Stimulated activated effector memory CD8-positive, alpha-beta T cell treated with anti-CD3 and anti-CD28 coated beads, Interleukin-12 subunit alpha, Interleukin-12 subunit beta, amount 100 ng/mL, for 72 hours (primary cell): ENCODE measurements at places on chromosomes 1 and 21.
A peak's percentile ranks its signal among the peaks of the same experiment; 100 is the strongest.

- DNase-seq = no peak
Measured at GRCh38 chr1:14742181-14742980, 143.9 kb downstream of the KAZN start.

DNA sequence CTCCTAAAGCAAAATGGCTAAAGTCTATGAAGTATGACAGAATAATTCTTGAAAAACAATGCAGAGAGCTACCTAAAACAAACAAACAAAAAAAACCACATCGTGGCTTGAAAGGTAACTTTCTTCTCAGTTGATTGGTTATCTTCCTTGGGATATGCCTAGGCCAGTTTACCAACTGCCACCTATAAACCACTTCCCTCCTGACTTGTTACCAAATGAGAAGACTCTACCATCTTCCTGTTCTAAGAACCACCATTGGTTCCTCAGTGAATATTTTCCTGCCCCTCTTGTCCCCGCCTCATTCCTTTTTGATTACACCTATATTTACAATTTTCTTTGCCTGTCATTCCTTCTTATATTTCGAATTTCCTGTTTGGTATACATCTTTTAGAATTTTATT, 336.6 kb downstream of the SIPA1L2 start:
- no peak for DNase-seq

GRCh38 chr1:17587693-17588047, 48.2 kb downstream of the ARHGEF10L start:
- DNase-seq = no peak

GRCh38 chr1:71657891-71658679, 577.2 kb upstream of the ZRANB2 start:
- DNase-seq = no peak

DNA sequence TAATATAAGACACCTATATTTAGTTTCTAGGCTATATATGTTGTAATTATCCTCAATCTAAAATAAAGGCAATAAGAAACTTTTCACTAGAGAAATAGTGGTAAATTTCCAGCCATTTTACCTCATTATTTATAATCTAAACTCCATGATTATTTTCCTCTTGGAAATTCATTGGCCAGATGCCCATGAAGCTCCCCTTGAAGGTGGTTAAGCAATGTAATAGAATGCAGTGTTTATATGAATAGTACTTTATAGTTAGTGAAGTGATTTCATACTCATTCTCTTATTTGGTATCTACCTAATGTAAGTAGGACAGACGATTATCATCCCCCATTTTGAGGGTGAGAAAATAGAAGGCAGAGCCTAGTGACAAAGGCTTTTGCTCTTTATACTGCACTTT, 26.5 kb downstream of the NFYC start:
- no peak for DNase-seq

DNA sequence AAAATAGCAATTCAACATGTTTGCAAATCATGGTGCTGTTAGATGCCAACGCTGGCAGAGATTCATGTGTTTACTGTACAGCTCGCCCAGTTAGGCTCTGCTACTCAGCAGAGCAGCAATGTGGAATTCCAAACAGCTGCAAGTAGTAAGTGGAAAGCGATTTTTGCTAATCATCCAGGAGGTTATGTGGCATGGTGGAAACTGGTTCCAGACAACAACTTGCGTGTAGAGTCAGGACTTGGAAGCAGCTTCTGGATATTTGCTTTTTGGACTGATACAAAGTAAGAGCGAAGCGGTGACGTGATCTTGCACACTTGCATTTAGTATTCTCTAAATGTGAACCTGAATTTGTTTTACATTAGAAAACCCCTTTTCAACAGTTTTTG, 27.1 kb upstream of the HHAT start:
- no peak for DNase-seq

- no peak for DNase-seq
Measured at GRCh38 chr1:59592924-59593323, 221.8 kb upstream of the HOOK1 start.

- DNase-seq = no peak
Measured at GRCh38 chr1:117058810-117059209, 1.3 kb upstream of the TTF2 start.

GRCh38 chr1:93344886-93345632, 648 bp upstream of the DR1 start:
- no peak for DNase-seq

GRCh38 chr1:241286486-241286885, 70.5 kb downstream of the RGS7 start:
- DNase-seq = no peak

- DNase-seq = no peak
Measured at GRCh38 chr21:46196733-46197132, 12.5 kb upstream of the SPATC1L start.

DNA sequence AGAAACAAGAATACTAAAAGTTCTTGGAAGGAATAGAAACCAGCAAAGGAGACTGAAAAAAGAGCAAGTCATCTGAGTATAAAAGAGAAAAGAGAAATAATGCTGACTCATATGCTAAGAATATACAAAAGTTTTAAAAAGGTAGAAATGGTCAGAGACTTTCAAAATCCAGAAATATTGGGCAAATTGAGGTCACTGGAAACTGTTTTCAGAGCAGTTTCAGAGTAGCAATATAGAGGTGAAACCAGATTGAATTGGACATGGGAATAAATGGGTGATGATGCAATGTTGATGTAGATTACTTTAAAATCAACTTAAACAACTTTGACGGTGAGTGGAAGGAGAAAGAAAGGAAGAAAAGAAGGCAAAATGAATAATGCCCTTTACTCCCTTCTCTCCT, 1.8 kb upstream of the RPS6KC1 start:
- no peak for DNase-seq

DNA sequence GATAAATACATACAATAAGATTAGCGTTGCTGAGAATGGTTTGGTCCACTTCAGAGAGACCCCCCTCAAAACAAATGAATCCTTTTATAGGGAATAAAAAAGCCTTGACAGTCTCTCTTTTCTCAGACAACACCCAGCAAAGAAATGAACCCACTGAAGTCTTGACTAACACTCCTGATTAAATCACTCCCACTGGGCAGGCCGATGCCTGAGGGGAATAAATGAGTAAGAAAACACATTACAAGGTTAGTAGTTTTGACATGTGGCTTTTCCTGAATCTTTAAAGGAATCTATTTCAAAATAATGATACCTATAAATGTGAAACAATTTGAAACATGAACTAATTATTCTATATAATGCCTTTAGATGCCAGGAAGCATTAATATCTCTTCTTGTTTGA, 146.9 kb upstream of the POGK start:
- no peak for DNase-seq

DNA sequence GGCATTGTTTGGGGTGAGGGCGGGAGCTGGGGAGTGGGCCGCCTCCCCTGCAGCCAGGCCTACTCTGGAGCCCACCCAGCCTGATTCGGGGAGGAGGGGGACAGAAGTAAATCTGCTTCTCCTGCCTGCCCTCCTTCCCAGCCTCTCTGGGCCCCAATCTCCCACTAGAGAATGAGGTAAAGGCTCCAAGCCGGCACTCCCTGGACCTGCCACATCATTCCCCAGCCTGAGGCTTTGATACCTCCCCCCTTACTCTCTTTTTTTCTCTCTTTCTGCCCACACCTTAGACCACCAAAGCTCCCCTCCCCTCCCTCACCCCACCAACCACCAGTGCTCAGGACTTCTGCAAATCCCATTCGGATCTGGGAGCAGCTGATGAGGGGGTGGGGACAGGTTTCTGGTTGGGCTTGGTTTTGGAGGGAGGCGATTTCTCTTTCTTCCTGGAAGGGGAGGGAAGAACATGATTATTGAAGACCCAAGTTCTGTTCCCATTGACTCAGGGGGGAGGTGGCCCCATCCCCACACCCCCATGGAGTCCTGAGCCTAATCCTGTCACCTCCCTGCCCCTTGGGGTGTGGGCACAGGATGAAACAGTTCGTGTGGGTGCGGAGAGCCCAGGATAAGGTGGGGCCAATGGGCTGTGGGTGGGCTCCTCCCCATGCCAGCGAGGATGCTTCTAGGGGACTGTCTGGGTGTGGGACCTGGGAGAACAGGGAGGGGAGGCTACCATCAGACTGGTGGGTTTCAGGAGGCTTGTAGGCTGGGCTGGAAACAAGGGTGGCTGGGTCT, 1.3 kb downstream of the MAP7D1 start:
- DNase-seq = no peak

DNA sequence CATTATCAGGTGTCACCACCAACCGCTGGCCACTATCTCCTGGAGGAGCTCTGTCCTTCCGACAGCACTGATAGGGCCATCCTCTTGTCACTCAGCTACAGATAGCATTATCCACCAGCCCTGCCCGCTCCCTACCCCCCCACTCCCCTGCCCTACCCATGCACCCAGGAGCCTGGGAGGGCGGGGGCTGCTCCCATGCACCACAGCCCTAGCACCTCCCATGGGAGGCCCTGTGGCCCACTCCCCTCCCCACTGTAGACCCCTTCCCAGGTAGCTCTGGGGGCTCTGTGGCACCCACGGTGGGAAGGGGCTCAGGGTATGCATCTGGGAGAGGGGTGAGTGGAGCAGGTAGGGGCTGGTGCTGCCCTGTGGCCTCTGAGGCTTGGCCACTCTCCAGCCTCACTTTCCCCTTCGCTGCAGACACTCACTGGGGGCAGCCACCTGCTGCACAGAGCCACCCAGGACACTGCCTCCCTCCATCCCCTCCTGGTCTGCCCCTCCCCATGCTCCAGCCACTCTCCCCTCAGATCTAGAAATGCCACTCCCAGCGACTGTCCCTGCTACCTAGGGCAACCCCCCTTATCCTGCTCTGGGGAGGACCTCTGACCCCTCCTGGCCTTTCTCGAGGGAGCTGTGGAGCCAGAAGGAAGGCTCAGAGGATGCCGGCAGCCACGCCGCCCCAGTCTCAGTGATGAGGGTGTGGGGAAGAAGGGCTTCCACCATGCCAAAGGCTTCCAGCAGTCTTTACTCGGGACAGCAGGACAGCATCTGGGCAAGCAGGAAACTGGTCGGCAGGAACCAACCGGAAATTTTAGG, 58.5 kb downstream of the WNT9A start:
- peak; percentile 1 for DNase-seq

DNA sequence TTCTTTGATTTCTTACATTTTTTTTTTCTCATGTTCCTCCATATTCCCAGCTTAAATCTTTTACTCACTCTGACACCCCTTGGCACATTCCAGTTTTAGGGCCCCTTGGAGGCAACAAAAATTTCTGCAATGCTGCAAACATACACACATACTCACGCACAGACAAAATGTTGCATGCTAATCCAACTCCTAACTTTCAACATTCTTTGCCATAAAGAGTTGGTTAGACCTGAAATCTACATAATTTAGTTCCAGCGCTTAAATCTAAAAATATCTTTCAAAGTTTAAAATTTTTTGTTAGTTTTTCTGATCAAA, 103.9 kb downstream of the PTPN14 start:
- no peak for DNase-seq

DNA sequence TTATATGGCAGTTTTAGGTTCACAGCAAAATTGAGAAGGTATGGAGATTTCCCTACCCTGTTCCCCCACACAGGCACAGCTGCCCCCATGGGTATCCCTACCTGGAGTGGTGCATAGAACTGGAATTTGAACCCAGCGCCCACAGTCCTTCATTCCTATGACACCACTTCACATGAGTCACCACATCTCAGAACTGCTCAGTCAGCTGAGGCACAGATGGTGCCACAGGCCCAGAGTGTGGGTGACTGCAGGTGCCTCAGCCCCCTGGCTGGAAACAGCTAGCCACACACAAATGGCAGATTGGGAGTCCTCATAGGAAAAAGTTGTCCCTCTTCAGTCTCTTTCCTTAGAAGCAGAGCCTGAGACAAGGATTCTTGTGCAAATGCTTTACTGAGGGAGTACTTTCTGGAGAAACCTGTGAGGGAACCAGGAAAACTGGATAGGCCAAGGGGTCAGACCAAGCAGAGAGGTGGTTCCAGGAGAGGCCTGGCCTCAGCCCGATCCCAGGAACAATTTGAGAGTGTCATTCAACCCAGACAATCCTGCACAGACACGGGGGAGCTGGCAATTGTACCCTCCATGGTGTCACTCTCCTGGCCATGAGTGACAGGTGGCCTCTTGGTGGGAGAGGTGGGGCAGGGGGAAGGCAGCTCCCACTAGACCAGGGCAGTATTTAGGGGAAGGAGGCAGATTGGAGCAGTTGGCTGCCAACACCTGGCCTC, 6.9 kb downstream of the PLA2G2D start:
- DNase-seq = no peak

GRCh38 chr1:107009281-107009680, 47.2 kb upstream of the PRMT6 start:
- DNase-seq = no peak

GRCh38 chr1:45260244-45260643, 53.8 kb upstream of the ZSWIM5 start:
- no peak for DNase-seq

GRCh38 chr1:61121631-61122030, 39.3 kb downstream of the NFIA start:
- no peak for DNase-seq

GRCh38 chr1:240732390-240732789, 120.4 kb upstream of the GREM2 start:
- DNase-seq = no peak

GRCh38 chr1:16903458-16903796, 7.6 kb downstream of the RNU1-2 start:
- no peak for DNase-seq

- no peak for DNase-seq
Measured at GRCh38 chr21:25960402-25960801, 210.2 kb downstream of the APP start.

DNA sequence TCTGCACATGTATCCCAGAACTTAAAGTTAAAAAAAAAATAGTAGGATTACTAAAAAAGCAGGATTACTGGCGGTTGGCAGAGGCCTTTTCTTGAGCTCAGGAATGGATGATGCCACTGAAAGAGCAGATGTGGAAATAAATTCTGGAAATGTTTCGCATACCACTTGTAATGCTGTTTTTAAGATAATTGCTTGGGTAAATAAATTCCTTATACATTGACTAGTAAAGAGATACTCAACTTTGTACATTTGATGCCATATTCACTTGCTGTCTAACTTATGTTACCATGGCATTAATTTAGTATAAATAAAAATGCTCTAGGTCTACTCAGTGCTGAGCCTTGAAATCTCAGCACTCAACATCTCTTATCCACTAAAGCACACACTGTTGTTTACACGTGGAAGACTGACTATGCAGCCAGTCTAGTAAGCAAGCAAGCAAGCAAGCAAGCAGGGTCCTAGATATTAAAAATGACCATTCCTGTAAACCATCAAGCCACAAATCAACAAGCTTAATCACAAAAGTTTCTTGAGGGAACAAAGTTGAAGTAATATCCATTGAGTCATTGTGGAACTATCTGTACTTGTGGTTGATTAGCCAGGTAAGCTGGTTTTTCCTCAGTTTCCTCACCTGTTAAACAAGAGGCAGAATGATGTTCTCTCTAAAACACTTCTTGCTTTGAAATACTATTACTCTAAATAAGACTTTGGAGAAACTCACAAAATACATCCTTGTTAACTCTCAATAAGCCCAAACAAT, 1.7 kb upstream of the RASAL2 start:
- no peak for DNase-seq

DNA sequence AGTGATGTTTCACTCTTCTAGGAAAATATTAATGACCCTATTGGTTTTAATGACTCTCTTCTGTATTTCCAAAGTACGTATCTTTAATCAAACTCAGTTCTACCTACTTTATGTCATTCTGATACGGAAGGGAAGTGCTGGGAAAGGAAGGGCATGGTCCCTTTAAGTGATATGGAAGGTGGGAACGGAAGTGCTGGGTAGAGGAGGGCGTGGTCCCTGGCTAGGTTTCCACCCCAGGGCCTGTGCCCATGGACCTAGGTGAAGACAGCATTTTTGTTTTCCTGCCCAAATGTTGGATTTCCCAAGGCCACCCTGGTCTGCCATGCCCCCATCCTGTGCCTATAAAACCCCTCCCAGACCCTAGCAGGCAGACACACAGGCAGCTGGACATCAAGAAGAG, 24.0 kb downstream of the RGS4 start:
- no peak for DNase-seq

- DNase-seq = no peak
Measured at GRCh38 chr21:36235058-36235582, 78.5 kb downstream of the DOP1B start.
